SK-N-DZ (cell line): ENCODE measurements at places on chromosomes 1 and 21.

GRCh38 chr1:226009650-226010044 lies 10.5 kb upstream of the SDE2 start:
- DNase-seq = peak; percentile 24

DNA sequence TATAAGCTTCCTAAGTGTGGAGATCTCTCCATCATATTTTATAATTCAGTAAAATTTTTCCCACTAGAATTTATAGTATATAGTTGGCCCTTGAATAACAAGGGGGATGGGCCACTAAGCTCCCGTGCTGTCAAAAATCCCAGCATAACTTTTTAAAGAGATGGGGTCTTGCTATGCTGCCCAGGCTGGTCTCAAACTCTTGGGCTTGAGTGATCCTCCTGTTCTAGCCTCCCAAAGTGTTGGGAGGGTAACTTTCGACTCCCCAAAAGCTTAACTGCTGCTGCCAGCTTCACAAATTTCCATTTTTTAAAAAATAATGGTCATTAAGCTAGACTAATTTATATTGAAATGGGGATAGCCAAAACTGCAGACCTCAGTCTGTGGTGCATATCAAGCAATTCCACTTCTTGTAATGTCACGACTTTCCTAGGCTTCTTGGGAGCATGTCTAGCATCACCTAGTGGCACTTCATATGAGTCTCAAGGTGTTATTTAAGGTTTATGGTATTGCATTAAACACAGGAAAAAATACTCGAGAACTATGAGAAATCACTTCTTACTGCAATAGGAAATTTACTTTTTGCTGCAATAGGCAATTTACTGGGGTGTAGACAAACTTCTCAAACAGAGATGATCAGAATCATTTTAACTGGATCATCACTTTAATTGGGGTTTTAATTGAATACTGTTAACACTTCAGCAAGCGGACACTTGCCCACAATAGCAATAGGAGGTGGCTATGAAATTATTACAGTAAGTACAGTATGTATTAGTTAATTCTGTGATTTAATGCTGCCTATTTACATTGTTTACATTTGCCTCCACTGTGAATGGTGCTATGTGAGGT lies 19.3 kb upstream of the ACTA1 start:
- DNase-seq = peak; percentile 23

GRCh38 chr1:89953131-89953626 lies 41.7 kb upstream of the ZNF326 start:
- no peak for DNase-seq

GRCh38 chr21:42039470-42039901 lies 29.3 kb upstream of the ZBTB21 start:
- no peak for DNase-seq

DNA sequence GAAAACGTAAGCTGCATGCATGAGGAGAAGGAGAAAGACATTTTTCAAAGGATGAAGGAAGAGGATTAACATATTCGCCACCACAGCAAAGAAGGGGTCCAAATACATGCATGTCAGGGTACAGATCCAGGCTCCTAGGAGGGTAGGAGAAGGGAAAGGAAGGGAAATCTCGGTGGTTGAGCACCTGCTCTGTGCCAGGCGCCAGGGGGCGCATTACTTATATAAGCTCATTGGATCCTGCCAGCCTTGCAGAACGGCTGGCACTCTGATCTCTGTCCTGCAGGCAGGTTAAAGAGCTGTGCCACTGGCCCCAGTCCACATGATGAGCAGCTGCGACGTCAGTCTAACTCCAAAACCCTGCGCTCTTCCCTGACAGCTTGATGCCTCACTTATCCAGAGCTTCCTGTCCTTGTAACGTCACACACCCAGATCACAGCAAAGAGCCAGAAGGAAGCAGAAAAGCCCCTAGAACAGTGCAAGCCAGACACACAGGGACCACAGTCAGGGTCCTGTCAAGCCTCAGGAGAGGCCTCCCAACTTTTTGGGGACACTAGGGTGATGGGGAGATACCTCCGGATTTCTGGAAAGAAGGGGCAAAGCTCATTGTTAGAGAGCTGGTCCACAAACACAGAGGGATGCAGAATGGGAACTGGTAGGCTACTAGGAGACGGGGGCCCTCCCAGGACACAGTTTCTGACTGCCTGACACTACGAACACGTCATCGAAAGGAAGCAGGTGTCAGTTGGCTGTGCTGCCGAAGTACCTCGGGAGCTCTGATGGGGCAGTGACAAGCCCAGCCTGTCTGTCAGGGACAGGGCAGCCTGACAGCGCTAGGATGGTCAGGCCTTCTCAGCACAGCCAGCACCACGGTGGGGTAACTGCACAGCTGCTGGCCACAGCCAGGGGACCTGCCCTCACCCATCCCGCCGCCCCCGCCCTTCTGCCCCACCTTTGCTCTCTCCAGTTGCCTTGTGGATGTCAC lies 99.1 kb downstream of the BEND5 start:
- DNase-seq = peak; percentile 80
